ENCODE measurements at places on chromosomes 3 and 15.

- no peak for DNase-seq
These were observed 133.9 kb downstream of the MYLK start for GRCh38 chr3:123750209-123750608.

- DNase-seq, result no peak
These were observed 22.9 kb upstream of the SMAD6 start for GRCh38 chr15:66679061-66679656.

- peak; percentile 14 for DNase-seq
These were observed 18.7 kb downstream of the TNFAIP8L3 start for GRCh38 chr15:51075826-51076523.

- no peak for DNase-seq
These were observed 511.6 kb upstream of the PROK2 start for GRCh38 chr3:72296477-72297111.

- DNase-seq, result no peak
These were observed 476.1 kb downstream of the EDEM1 start for GRCh38 chr3:5663601-5664000.

GRCh38 chr3:148453781-148454191, 243.9 kb upstream of the AGTR1 start:
- no peak for DNase-seq

DNA sequence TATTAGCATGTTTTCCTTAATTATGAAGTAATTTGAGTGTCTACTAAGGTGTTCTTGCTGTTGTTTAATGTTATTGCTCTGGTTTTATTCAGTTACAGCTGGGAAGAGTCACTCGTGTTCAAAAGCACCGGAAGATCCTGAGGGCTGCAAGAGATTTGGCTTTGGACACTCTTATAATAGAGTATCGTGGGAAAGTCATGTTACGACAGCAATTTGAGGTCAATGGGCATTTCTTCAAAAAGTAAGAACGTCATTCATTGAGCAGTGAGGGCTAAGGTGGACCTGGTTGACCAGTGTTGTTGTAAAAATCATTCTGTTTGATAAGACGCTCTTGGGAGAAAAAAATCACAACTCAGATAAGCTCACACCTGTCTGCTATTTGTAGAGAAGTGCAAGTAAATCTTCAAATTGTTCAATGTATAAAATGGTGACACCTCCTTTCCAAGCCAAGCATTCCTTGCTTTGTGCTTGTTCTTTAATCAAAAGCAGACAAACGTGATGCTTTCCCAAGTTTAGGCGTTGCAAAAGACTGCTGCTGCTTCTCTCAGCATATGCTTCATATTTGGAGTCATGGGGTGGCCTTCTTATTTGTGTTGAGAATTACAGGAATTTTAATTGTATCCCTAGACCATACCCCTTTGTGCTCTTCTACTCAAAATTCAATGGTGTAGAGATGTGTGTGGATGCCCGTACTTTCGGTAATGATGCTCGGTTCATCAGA, 44.2 kb downstream of the SETD5 start:
- DNase-seq, result no peak

DNA sequence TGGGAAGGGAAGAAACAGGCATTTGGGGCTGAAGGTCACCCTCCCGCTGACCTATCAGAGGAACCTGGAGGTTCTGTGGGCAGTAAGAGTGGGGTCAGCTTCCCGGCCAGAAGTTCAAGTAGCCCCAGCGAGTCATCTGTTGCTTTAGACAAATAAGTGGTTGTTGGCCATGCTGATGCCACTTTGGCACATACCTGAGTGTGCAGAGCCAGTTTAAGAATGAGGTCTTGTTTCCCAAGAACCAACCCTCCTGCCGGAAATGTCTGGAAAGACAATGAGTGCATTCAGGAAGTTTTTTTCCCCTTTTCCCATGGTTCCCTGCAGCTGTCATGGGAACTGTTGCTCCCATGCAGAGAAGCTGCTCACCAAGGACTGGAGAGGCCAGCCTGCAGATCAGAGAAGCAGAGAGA, 166.7 kb downstream of the ZNF621 start:
- no peak for DNase-seq

GRCh38 chr15:92076541-92076940, 223.0 kb downstream of the SLCO3A1 start:
- no peak for DNase-seq

GRCh38 chr15:43229977-43230376, 9.2 kb upstream of the EPB42 start:
- DNase-seq, result no peak

- DNase-seq, result no peak
These were observed 23.6 kb upstream of the SSUH2 start for GRCh38 chr3:8668216-8668615.

DNA sequence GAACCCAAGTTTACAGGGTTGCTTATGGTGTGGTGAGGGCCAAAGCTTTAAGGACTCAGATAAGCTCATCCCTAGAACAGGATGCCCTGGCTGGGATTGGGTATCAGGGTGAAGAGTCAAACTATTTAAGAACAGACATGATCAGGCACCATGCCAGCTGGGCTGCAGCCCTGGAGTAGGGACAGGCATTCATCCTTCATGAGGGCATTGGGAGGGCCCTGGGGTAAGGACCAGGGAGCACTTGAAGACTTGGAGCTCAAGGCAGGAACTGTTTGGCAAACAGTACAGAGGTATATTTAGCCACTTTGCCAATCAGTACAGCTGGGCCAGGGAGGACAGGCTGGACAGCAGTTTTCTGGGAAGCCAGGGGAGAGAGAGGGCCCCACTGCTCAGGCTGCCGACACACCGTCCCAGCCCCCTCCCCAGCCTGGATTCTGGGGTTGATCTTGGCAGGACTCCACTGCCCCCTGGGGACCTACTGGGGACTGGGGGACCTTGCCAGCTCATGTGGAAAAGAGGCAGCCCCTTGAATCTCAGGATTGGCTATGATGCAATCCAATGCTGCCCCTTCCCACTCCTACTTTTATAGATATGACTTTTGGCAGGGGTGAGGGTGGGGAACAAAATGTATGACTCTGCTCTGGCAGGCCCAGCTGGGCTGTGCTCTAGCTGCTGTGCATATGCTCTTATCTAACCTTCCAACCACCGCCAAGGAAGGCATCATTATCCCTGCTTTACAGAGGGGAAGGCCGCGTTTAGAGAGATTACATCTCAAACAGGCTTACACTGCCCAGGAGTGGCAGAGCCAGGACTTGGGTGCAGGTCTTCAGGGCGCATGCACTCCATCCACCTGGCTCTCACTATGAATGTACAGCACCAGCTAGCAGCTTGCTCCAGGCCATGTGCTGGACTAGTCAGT, 2.3 kb downstream of the PLA2G4E start:
- no peak for DNase-seq

- no peak for DNase-seq
These were observed 85.1 kb upstream of the PIAS1 start for GRCh38 chr15:67968966-67969365.

GRCh38 chr3:4401441-4401840, 65.6 kb downstream of the SUMF1 start:
- DNase-seq, result peak; percentile 62

DNA sequence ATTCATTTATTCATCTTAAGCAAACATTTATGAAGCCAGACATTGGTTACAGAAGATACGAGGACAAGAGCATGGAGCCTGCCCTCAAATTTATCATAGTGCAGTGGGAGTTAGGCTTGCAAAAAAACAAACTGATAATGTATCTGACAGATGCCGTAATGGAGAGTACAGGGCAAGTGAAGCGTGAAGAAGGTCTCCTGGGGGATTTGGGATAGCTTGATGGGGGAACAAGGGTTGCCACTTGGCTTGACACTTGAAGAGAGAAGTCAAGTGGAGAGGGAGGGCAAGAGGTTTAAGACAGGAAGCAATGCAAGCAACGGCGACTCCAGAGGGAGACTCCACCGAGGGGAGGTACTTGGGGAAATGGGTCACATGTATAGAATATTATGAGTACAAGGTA, 129.3 kb downstream of the SSR3 start:
- no peak for DNase-seq

- DNase-seq, result no peak
These were observed 57.2 kb upstream of the CACNA2D3 start for GRCh38 chr3:54065140-54065539.

DNA sequence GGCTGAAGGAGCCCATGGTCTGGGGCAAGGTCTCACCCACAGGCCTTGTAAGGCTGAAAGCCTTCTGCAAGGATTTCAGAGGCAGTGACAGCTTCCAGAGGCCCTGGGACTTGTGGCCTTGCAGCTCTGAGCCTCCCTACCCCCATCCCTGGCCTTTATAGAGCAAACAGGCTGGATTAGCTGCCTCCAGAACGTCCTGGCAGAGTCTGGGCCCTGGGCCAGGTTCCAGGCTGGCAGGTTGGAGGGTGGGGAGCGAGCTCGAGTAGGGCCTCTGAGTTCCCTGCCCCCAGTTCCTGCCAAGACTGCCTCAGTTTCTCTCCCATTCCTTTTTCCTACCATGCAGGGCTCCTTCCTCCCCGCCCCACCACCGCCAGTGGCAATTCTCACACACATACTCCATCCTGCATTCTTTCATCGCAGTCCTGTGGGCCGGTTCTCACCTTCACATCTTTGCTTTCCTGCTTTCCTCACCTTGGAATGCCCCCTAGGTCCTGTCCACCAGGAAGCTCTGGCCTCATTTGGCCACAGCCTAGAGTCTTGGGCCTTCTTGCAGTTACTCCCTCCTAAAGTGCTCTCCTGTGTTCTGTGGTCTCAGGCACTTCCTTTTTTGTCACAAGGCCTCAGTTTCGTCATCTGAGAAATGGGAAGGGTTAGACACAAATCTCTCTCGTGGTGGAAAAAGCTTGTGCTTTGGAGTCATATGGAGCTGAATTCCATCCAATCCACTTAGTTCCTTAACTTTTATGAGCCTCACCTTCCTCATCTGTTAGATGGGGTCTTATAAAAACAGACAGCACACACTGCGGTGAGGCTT, 2.7 kb downstream of the LMAN1L start:
- no peak for DNase-seq

- DNase-seq, result peak; percentile 82
These were observed 24.4 kb upstream of the FRMD4B start for GRCh38 chr3:69410301-69410700.

GRCh38 chr3:146465693-146466465, 3.5 kb downstream of the PLSCR2 start:
- DNase-seq, result no peak

- DNase-seq, result no peak
These were observed 112.7 kb downstream of the SLCO3A1 start for GRCh38 chr15:91966194-91966552.

- peak; percentile 63 for DNase-seq
These were observed 1.0 kb downstream of the PRKCD start for GRCh38 chr3:53161820-53162671.

DNA sequence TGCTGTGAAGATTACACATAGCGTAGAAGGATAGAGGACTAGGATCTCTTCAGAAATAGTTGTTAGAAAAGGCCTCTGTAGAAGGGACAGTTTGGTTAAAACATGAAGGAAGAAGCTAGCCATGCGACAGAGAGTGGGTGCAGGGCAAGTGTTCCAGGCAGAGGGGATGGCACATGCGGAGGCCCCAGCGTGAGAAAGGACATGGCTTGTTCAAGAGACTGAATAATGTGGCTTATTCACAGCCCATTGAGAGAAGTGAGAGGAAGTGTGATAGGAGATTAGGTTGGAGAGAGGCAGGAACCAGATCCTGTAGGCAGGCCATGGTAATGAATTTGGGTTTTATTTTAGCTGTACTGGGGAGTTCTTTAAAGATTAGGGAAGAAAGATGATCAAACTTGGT, 56.4 kb downstream of the NEO1 start:
- no peak for DNase-seq

GRCh38 chr15:58212909-58213526, 74.8 kb downstream of the AQP9 start:
- no peak for DNase-seq

DNA sequence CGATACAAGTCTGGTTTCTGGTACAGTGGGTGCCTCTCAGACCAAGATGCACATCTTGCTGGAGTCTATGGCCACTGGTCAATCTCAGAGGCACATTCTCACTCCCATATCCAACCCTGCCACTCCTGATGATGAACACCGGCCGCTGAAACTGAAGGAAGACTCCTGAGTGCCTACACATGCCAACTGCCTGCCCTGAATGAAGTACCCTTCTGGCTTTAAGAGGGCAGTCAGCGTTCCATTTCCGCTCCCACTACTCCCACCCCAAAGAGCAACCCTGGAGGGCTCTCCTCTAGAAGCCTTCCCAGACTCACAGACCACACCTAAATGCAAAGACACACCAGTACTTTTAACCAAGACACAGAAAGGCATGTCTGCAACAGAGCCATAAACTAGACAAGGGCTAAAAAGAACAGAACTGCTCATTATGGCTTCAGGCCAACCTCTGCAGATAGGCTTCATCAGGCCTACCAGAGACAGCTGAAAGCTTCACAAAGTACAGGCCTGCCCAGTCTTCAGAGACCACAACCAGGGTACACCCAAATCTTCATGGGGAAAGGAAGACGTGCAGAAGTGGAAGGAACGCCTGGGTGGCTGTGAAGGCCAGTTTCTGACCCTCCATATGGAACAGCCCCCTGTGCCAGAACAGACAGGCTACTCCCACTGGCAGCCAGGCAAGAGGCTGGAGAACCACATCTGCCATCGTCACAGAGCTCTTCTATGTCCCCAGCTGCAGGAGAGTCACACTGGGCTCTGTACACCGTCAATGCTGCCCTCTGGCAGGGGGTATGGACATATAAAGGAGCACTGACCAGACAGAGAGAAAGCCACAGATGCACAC, 14.3 kb downstream of the ANP32A start:
- no peak for DNase-seq

GRCh38 chr3:108051005-108051404, 39.8 kb downstream of the CD47 start:
- no peak for DNase-seq

DNA sequence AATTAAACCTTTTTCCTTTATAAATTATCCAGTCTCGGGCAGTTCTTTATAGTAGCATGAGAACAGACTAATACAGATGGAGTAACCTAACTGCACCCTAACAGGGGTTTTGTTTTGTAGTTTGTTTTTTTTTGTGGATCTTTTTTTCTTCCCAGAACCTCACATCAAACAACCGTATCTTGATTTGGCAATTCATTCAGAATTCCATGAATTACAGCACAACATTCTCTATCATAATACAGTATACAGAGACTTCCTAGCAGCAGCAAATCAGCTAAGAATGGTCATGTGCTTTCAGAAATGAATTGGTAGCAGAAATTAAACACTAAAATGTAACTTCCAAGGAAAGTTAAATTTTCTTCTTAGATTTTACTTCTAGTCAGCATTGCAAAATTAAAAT, 114.6 kb downstream of the TMCC1 start:
- DNase-seq, result no peak

DNA sequence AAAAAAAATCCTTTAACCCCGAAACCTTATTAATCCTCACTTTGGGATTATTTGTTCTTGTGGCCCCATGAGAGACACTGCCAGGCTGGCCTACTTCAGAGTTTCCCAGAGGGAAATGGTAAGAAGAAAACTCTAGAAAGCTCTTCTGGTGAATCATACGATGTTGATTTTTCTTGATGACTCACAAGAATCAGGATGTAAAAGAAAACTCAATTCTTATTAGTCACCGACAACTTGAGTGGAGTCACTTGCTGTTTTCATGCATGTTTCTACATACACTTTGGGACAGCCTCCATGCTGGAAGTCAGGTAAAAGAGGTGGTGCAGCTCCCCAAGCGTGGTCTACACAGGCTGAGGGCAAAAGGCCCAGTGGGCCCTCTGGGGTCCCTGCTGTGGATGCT, 42.8 kb downstream of the MYO5C start:
- no peak for DNase-seq

GRCh38 chr3:61152071-61152470, 99.2 kb downstream of the FHIT start:
- DNase-seq, result no peak

Measured in activated CD4-positive, alpha-beta T cell treated with anti-CD3 and anti-CD28 coated beads for 48 hours (primary cell).